ENCODE measurements at places on chromosomes 16 and 17.

- DNase-seq: no peak
Observed at GRCh38 chr17:82835122-82835521, 4.7 kb downstream of the ZNF750 start.

DNA sequence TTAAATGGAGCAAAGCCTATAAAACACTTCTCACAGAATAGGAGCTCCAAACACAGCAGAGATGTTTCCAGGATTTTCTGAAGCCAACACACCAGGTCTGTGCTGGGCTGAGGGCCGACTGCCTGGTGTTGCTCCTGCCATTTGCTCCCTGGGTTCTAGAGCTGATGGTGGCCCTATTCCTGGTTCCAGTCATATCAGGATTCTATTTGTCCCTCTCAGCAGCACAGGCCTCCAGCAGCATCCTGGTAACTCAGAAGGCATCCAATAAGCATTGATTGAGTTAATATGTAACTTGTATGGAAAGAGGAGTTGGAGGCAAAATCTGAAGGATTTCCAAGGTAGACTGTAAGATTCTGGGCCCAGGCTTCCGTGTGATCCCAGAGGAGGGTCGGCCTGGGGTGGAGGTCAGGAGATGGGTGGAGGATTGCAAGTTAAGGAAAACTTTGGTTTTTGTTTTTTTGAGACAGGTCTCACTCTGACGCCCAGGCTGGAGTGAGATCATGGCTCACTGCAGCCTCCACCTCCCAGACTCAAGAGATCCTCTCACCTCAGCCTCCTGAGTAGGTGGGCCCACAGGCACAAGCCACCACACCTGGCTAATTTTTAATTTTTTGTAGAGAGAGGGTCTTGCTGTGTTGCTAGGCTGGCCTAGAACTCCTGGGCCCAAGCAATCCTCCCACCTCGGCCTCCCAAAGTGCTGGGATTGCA is 5.7 kb downstream of the NUPR1 start:
- no peak for DNase-seq

DNA sequence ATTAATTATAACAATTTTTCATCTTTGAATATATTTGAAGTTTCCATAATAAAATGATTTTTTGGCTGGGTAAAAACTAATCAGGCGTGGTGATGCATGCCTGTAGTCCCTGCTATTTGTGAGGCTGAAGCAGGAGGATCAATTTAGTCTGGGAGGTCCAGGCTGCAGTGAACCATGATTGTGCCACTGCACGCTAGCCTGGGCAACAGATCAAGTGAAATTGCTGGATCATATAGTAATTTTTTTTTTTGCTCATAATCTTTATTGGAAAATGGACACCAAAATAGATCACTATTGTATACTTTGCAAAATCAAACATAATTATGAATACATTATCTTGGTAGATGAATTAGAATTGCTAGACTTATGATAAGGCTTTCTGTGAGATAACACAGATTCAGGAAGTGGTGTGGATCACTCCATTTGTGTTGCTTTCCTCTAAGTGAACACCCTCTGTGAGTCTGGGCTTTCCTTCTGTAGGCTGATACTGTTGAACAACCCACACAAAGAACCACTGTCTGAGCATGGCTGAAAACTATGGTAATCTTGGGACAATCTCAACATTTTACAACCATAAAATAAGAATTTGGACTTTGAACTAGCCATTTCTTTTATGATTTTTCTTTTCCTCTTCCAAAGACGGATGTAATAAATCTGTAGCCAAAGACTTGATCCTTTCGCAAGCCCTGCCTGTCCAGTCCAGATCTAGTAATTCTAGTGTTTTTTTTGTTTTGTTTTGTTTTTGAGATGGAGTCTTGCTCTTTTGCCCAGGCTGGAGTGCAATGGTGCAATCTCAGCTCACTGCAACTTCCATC is 5.6 kb upstream of the ST3GAL2 start:
- DNase-seq: no peak

DNA sequence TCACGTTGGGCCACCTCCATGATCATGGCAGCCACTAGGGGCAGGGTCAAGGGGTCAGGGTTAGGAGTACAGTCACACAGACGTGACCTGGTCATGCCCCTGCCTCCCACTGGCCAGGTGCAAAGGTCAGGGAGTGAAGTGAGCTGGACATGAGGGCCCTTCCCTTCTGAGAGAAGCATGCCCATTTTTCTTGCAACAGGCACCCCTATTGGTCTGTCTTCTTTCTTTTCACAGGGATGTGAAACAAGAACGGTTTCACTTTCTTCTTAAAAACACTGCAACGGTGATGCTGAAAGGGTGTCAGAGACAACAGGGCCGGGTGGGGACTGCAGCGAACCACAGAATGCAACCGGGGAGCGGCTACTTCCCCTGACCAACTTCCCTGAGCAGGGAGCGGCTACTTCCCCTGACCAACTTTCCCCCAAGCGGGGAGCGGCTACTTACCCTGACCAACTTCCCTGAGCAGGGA is 52.1 kb upstream of the DOC2B start:
- DNase-seq: no peak

- no peak for DNase-seq
Observed at GRCh38 chr17:35011671-35012216, 31.4 kb downstream of the LIG3 start.

- DNase-seq: no peak
Observed at GRCh38 chr16:50555269-50555875, 7.2 kb downstream of the NKD1 start.

DNA sequence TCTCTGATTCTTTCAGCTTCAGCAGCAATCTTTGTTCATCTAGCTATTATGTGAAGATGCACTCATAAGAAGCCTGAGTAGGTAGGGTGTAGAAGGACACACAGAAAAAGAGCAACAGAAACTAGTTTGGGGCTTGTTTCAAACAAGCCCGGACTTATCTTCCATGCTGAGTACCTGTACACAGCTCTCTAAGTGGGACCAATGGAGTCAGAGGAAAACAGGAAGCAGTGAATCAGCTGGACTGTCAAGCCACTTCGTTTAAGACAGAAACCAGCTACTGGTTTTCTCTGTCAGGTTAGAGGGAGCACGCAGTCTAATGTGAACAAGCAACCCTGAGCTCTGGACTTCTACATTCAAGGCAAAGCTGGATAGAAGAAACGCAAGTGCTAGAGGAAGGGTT is 16.0 kb downstream of the MAP2K6 start:
- no peak for DNase-seq

DNA sequence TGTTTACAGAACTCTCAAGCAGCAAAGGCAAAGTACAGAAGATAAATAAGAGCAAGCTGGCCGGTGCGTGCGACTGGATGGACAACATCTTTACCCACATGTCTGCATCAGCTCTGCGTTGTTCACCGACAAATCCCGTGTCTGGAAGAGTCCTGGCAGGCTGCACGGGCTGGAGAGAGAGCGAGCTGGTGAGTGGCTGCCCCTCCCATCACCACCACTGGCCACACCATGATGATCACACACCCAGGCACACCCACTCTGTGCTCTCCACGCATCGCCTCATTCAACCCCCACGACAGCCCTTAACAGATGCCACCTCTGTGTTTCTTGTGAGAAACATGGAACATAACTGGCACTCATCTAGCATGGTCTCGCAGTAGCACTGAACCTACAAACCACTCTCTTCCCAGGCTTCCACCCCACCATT is 59.2 kb downstream of the ANKRD11 start:
- no peak for DNase-seq

DNA sequence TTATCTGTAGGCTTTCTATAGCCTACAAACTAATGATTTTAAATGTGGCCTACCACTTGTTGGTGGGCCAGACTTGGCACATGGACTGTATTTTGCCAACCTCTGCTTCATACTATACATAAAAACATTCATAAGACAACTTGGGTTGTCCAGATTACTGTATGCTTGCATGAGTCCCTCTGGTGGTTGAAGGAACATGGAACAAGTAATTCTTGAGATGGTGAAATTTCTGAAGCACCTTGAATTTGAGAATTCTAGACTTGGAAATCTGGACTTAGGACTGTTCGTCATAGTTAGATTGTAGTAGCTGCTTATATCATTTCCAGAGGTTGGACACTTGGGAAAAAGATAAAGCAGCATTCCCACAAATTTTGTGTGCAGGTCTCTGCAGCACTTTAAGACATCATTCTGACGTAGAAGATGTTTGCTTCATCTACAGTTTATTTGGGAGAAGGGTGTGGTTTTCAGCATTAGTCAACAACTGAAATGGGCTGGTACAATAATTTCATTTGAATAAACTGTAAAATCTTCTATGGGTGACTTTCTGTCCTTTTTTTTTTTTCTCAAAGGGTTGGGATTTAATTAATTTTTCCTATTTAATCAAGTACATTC is 31.2 kb downstream of the NFATC3 start:
- DNase-seq: no peak

DNA sequence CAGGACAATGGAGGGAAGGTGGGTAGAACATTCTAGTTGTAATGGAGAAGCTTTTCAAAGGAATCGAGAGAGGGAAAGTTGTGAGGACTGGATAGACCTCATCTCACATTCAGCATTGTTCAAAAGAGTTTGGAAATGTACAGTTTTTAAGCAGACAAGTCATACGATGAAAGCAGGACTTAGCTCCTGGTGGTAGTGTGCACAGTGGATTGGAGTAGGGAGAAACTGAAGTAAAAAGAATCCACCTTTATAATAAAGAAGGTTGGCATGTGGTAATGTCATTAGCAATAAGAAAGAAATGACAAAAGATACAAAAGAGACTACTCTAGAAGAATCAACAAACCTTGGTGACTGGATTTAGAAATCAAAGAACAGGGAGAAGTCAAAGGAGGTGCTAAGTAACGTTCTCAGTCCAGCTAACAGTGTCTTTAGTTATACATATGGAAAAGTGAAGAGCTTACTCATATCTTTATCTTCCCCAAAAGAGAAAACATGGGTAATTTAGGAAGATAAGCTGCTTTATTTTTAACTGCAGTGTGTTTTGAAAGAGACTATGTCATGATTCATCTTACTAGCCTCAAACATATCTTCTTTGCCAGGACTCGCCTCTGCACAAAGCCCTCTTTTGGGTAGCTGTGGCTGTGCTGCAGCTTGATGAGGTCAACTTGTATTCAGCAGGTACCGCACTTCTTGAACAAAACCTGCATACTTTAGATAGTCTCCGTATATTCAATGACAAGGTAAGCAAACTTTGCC is 18.7 kb upstream of the EVI2A start:
- DNase-seq: no peak

DNA sequence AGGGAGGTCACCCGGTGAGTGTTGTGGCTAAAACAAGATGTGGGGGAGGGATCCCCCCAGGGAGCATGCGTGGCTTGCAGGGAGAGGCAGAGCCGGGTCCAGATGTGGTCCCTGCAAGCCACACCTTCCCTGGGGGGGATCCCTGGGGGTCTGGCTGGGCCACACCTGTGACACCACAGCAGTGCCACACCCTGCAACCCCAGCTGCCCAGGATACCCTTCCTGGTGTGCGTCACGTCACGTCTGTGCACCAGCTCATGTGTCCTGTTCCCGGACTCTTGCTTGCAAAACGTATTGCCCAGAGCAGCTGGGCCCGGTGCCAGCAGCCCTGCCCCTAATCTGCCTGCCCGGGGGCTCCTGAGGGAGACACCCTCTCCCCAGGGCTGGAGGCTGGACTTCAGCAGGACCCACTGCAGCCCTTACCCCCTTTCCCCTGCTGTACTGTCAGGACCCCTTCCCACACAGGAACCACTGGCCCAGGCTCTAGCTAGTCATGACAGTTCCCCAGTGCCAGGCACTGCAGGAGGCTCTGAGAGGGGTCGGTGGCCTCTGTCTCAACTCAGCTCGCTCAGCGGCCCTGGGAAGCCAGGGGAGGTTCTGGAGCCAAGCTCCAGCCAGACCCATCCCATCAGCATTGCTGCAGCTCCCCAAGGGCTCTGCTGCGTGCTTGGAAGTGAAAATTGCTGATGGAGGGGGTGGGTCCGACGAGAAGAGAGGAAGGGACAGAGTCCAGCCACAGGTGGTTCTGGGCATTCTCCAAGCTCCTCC is 25.8 kb upstream of the ACSF3 start:
- DNase-seq: no peak

DNA sequence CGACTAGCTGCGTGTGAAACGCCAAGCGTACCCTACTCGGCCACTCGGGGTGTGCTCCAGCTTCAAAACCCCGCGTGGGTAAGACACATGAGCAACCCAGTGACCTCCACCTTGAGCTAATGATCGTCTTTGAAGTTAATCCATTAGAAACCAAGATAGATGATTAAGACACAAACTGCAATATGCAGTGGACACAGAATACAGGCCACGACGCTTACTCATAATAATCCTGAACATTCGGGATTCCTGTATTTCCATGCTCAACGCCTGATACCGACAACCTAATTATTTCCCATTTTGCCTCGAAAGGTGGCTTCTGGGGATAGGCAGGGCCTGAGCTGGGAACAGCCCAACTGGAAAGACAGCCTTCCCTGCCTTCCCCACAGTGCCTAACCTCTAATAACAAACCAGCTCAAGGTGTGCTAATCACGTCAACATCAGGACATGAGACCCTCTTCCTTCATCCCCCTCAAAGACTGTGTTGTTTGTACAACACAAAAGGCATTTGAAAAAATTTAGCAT is 504 bp upstream of the COPRS start:
- DNase-seq: no peak

- DNase-seq: no peak
Observed at GRCh38 chr16:85752511-85753420, 1.9 kb upstream of the C16orf74 start.

- DNase-seq: no peak
Observed at GRCh38 chr16:18013863-18014262, 322.7 kb downstream of the NPIPA8 start.
